Left renal cortex interstitium (tissue), 4 donors: ENCODE measurements at places on chromosomes 2 and 18.

DNA sequence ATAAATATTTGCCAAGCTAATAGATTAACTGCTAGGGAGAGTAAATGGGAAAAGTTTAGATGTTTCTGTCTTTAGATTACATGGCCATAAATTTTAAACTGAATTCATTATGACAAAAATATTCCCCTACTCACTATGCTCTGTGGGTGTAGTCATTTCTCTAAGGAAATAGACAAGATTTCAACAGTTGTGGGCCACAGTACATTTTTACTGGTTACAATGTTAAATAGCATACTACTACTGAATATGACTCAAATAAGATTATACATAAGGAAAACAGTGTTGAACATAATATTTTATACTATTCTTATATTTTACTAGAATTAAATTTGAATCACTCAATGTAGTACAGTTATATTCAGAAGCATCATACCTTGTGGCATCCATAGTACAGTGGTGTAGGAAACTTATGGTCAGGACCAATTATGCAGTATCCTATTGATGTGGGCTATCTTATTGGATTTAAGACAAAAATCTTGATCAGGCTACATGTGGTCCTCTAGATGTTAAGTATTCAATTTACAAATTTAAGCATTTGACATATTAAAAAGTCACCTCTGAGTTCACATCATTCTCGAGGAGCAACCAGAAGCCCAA is 33.0 kb downstream of the RPRD1A start:
- no peak for DNase-seq

DNA sequence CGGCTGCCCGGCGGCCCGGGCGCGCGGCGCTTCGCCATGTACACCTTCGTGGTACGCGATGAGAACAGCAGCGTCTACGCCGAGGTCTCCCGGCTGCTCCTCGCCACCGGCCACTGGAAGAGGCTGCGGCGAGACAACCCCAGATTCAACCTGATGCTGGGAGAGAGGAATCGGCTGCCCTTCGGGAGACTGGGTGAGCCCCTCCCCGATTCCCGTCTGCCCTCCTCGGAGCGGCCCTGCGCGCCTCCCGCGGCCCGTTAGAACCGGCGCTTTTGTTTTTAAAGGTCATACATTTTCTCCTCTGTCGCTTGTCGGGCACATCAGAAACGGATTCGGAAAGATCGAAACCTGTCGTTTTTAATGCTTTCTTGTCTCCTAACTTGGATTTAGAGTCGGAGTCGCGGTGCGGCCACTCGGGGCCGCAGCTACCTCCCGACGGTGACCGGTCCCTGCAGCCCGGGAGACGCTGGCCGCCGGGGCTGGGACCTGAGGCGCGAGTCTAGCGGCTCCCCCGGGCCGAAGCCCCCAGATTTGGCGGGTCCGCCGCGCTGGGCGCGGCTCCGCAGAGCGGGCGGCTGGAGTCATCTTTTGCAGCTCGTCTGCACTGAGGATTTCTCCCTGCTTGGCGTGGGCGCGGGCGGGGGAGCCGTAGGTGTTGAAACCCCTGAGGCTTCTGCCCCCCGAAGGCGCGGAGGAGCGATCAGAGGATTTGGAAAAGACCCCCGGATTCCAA is 519 bp downstream of the TTL start:
- DNase-seq, result peak; percentile 22

GRCh38 chr2:232466221-232466620 is 10.3 kb downstream of the ALPI start:
- DNase-seq, result no peak

- no peak for DNase-seq
Observed at GRCh38 chr2:219775506-219775905, 148.1 kb downstream of the SLC4A3 start.

DNA sequence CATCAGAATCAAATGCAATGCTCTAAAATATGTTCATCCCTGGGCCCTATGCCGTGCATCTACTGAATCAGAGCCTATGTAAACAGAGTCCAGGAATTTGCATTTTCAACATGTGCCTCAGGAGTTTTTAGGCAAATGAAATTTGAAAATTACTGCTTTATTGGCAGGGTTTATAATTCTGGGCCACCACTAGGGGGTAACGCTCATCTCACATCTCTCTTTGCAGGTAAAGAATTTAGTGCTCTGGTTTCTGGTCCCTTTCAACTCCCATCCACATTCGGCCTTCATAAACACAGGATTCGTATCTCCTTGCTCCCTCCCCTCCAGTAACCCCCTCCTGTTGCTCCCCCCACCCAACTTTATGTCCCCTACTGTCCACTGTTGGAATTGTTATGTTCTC is 49.3 kb downstream of the LYPD6B start:
- DNase-seq, result no peak

DNA sequence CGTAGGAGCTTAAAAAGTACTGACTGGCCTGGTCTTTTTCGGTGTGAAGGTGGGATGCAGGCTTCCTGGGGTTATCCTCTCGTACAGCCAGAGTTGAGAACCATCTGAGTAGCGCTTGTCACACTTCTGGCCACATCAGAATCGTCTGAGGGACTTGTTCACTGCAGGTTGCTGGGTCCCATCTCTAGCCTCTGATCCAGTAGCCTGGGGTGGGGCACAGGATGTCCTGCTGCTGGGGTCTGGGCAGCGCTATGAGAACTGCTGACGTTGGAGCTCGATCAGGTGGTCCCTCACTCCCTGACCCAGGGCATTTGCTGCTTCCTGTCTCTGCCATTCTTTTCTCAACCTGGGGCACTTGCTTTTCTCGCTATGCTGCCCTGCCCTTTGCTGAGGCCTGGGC is 7.1 kb upstream of the IL1R2 start:
- DNase-seq, result no peak

DNA sequence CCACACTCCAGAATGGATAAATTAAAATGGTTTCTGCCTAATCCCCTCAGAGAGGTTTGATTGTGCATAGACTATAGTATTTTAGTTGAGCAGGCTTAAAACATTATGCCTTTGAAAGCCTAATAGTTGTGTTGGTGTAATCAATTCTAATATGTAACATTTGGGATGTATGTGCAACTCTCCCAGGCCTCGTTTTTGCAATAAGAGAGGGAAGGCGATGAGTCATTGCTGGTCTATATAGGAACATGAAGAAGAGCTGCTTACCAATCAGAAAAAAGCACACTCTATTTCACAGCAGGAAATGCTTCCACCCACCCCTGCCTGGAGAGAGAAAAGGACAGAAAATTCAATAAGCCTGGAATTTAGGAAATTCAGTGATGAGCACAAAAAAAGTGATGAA is 1424.0 kb upstream of the PIK3C3 start:
- no peak for DNase-seq

DNA sequence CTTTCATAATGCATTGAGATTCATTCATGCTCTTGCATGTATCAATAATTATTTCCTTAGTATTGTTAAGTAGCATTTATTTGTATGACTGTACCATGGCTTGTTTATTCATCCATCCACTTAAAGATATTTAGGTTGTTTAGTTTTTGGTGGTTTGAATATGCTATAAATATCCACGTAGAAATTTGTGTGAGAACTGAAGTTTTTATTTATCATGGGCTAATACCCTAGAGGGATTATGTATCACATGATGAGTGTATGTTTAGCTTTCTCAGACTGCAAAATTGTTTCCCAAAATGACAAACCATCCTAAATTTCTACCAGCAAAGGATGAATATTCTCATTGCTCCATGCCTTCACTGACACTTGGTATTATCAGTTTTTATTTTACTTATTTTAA is 55.2 kb downstream of the CSRNP3 start:
- no peak for DNase-seq

- DNase-seq, result no peak
Observed at GRCh38 chr18:70355620-70356385, 67.0 kb downstream of the SOCS6 start.

GRCh38 chr2:156589381-156590079 is 153.4 kb downstream of the GPD2 start:
- DNase-seq, result peak; percentile 15

DNA sequence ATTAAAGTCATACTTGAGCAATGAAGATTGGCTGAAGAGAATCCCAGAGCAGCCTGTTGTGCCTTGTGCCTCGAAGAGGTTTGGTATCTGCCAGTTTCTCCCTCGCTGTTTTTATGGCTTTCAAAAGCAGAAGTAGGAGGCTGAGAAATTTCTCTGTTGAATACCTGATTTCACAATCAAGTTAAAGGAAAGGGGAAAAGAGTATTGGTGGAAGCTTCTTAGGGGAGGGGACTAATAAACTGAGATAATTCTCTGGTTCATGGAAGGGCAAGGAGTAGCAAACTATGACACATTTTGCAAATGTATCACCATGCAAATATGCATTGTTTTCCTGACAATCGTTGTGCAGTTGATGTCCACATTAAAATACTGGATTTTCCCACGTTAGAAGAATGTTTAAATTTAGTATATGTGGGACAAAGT is at the start of gene IL1B:
Gene IL1B, minus strand, starts transcription at position 85 of the 423 bp plus-strand sequence. CDS start 550 bp downstream, outside the sequence.
- no peak for DNase-seq

DNA sequence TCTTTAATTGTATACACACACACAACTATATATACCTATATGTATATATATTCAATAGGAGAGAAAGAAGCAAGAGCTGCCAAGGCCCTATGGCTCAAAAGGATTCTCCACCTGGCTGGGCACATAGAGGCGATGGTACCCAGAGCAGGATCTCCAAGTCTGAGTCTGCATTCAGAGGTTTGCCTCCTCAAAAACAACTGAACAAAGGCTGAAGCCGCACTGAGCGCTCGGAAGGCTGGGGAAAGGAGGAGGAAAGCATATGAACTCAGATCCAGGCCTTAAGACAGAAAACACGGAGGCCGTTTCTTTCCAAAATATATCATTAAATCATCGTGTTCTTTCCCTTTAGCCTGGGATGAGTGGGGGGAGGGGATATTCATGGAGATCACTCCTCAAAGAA is 3.6 kb downstream of the HOXD12 start:
- DNase-seq, result no peak

- DNase-seq, result no peak
Observed at GRCh38 chr18:8314124-8314523, 295.1 kb upstream of the RAB12 start.

GRCh38 chr2:128468186-128468920 is 149.7 kb upstream of the HS6ST1 start:
- DNase-seq, result no peak

DNA sequence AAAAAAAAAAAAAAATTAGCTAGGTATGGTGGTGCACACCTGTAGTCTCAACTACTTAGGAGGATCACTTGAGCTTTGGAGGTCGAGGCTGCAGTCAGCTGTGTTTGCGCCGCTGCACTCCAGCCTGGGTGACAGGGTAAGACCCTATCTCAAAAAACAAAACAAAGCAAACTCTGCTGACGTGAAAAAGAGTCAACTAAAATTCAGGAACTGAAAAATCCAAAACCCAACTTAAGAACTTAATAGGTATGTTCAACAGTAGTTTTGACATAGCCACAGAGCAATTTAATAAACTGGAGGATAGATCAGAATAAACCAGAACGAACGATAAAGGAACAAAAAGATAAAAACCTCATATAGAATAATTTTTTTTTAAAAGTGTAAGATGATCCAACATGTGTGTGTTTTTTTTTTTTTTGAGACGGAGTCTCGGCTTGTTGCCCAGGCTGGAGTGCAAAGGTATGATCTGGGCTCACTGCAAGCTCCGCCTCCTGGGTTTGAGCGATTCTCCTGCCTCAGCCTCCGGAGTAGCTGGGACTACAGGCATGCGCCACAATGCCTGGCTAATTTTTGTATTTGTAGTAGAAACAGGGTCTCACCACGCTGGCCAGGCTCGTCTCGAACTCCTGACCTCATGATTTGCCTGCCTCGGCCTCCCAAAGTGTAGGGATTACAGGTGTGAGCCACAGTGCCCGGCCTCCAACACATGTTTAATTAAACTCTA is 4.3 kb upstream of the ZNF236 start:
- no peak for DNase-seq

GRCh38 chr2:10083692-10084211 is 3.5 kb upstream of the CYS1 start:
- DNase-seq, result no peak

DNA sequence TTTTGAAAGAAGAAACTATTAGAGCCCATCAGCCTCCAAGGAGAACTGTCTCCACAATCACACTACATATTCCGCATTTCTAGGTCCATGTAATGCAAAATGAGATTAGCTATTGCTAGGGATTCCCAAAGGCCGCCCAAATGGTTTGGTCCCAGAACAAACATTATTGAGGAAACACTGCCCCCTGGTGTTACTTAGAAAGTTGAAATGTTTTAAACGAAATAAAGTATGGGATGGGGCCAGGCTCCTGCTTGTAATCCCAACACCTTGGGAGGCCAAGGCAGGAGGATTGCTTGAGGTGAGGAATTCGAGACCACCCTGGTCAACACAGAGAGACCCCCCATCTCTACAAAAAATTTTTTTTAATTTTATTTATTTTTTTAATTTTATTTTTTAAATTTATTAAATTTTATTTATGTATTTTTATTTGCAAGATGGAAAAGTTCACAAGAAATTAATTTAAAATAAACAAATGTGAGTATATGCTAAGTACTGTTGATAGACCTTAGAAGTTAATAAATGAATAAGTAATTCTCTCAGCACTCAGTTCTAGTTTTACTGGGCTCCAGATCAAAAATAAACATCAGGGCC is 5.5 kb downstream of the NHEJ1 start:
- DNase-seq, result peak; percentile 34

- DNase-seq, result no peak
Observed at GRCh38 chr2:47501374-47502200, 98.6 kb downstream of the MSH2 start.

DNA sequence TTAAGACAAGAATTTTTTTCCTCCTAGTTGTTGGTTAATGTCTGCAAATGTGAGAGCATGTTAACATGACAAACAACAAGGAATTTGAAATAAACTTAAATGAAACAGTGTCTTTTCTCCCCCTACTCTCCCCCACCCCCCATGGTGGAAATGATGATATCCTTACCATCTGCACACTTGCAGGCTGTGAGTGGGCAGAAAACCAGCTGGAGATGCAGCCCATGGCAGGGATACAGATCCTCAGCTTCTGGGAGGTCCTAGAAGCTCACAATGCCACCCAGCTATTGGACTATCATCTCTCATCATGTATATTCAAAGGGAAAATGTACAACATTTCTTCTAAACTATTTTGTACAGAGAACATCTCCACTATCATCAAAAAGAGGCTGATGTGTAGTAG is 196.8 kb downstream of the SLC8A1 start:
- no peak for DNase-seq

- DNase-seq, result no peak
Observed at GRCh38 chr2:164551519-164551918, 69.8 kb downstream of the GRB14 start.

DNA sequence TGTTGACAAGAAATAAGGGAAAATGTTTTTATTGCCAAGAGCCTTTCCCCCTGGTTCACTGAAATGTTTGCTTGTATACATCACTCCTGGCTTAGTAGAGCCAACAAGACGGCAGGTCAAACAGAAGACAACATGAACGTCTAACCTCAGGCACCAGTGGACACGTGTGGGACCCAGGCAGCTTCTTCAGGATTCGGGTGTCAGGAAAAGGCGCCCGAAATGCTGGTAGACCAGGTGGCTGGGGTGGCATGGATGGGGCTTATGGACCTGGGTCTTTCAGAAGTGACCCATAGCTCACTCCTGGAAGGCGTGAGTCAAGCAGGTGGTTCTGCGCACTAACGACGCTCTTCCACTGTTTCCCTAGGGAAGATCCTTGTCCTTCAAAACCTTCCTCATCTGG is 23.3 kb upstream of the NFATC1 start:
- no peak for DNase-seq

GRCh38 chr18:35495536-35496314 is 2.0 kb downstream of the INO80C start:
- no peak for DNase-seq
